H1 (cell line): ENCODE measurements at places on chromosomes 6 and 20. TPM values are rescaled to one million over a fixed set of nuclear protein-coding genes. Genes with fewer than 3 reads are reported as not detected.
A peak's percentile ranks its signal among the peaks of the same experiment; 100 is the strongest.

DNA sequence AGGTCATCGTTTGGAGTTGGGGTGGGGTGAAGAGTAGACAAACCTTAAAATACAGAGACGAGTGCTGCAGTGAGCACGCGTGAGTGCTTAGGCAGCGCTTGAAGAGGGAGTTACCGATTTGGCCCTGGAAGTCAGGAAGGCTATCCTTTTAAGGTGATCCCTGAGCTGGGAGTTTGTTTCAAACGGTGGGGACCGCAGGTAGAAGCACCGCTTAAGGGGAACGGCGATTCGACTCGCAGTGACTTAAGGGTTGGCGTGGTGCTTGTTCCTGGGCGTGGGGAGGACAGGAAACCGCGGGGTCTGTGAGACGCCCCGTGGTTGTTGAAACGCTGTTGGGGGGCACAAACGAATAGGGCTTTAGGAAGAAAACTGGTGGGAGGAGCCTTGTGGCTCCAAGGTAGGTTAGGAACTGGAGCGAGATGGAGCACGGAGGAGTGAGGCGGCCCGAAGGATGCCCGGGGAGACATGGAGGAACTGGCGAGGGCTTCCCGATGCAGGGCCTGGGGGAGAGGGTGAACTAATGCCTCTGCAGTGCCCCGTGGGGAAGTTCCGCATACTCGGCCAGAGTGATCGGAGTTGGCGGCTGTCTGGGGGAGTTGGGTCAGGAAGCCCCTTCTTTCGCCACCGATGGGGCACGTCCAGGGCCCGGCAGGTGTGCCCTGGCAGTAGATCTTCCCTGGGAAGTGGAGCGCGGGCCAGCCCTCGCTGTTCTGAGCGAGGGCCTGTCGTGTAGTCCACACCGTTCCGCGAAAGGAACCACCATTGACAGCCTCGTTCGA is 1.3 kb upstream of the CDYL start:
- H3K4me3 ChIP-seq: peak overlapping the region; percentile 88
- DNase-seq: peak; percentile 73
- H3K36me3 ChIP-seq: peaks cover 4% of the 10 kb centered on the region; the same call in 1 of the 2 replicates

GRCh38 chr6:133741375-133741861 is 147.5 kb upstream of the TCF21 start:
- H3K4me1 ChIP-seq: no peaks in the 10 kb centered on the region
- DNase-seq: no peak
- no peaks in the 10 kb centered on the region for H3K36me3 ChIP-seq
- H3K4me3 ChIP-seq: no peak overlapping the region

- no peaks in the 10 kb centered on the region for H3K27me3 ChIP-seq
- peaks cover 4% of the 10 kb centered on the region; the same call in 1 of the 2 replicates for H3K4me1 ChIP-seq
- DNase-seq: no peak
- H3K36me3 ChIP-seq: peaks cover 7% of the 10 kb centered on the region; the same call in 1 of the 2 replicates
- H3K27ac ChIP-seq: no peak overlapping the region
- H3K4me3 ChIP-seq: no peak overlapping the region
Observed at GRCh38 chr6:28134716-28135115, 7.0 kb upstream of the ZKSCAN8 start.

- H3K4me3 ChIP-seq: no peak overlapping the region
- H3K27me3 ChIP-seq: no peaks in the 10 kb centered on the region
- H3K36me3 ChIP-seq: no peaks in the 10 kb centered on the region
- DNase-seq: no peak
Observed at GRCh38 chr20:49685161-49685601, 28.5 kb downstream of the B4GALT5 start.

DNA sequence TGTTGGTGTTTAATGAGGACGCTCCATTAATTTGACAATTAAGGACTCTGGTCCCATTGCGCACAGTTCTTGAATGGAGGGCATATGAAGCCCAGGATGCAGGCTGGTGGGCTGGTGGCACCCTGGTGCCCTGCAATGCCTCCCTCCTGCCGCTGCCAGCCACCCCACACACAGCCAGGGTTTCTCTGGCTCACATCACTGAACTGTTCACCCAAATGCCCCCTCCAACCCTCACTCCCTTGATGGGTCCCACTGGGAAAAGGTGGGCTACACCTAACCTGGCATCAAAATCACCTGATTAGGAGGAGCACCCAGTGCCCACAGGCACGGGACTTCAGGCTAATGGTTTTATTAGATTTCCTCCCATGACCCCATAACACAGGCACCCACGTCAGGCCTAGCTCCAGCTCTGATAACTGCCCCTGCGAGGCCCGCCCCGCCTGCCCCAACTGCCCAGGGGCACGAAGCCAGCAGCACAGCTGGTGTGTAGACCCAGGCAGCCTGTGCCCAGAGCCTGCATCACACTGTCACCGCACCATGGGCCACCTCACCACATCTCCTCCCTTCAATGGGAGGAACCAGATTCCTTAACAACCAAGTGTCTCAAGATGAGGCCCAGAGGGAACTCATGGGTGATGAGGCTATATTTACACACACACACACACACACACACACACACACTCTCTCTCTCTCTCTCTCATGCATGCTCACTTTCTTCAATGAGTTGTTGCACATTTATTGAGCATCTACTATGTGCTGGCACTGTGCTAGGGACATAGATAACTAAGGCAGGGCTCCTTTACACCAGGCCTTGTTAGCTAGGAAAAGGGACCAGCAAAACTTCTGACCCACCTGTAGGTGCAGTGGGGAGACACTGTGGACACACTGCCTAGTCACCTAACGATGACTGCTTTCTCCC is 107.3 kb downstream of the NOL4L start:
- H3K4me3 ChIP-seq: no peak overlapping the region
- DNase-seq: no peak
- H3K27ac ChIP-seq: no peak overlapping the region
- peaks cover 52% of the 10 kb centered on the region for H3K4me1 ChIP-seq

DNA sequence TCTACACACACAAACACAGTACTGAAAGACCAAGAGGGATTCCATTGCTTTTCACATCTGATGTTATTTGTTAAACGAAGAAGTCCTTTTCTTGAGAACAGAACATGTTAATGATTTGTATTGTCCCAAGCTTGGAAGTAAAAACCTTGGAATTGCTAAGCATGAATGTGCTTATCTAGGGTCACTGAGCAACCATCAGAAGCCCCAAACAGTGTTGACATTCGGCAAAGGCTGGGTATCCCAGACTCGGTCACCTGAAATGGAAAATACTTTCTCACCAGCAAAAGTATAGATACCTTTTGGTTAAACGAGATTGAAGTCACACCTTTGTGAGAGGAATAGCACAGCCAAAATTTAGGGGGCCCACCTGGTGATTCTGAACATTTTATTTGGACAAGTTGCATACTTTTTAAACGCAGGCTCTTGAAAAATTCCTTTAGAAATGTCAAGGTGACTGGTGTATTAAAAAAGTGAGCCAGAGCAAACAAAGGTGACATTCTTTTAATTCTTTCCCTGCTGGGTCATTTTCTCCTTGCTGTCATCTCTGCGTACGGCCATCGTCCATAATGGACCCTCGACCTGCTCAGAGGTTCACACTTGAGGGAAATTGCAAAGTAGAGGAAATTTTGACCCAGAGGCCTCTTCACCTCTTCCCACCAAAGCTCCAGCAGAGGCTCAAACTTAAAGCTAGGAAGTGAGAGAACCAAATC is 95.8 kb upstream of the FOXA2 start:
- H3K27me3 ChIP-seq: no peaks in the 10 kb centered on the region; the same call in 1 of the 2 replicates
- H3K4me3 ChIP-seq: no peak overlapping the region
- H3K4me1 ChIP-seq: no peaks in the 10 kb centered on the region
- H3K36me3 ChIP-seq: no peaks in the 10 kb centered on the region

- H3K36me3 ChIP-seq: no peaks in the 10 kb centered on the region
- no peak for DNase-seq
- H3K4me1 ChIP-seq: no peaks in the 10 kb centered on the region
- no peak overlapping the region for H3K27ac ChIP-seq
- no peaks in the 10 kb centered on the region for H3K27me3 ChIP-seq
Observed at GRCh38 chr20:7703996-7704395, 236.3 kb downstream of the HAO1 start.

- DNase-seq: no peak
- peaks cover 3% of the 10 kb centered on the region; the same call in 1 of the 2 replicates for H3K36me3 ChIP-seq
- H3K4me1 ChIP-seq: peaks cover 4% of the 10 kb centered on the region
- H3K4me3 ChIP-seq: no peak overlapping the region
- no peak overlapping the region for H3K27ac ChIP-seq
- no peaks in the 10 kb centered on the region for H3K27me3 ChIP-seq
Observed at GRCh38 chr6:161257793-161258457, 15.9 kb downstream of the AGPAT4 start.

- peak; percentile 31 for DNase-seq
- no peaks in the 10 kb centered on the region for H3K4me1 ChIP-seq
- no peak overlapping the region for H3K27ac ChIP-seq
- H3K36me3 ChIP-seq: no peaks in the 10 kb centered on the region
- H3K27me3 ChIP-seq: no peaks in the 10 kb centered on the region
- no peak overlapping the region for H3K4me3 ChIP-seq
Observed at GRCh38 chr20:57618091-57618763, 2.0 kb downstream of the ZBP1 start.

GRCh38 chr20:59817406-59817805 is 116.0 kb downstream of the SYCP2 start:
- no peaks in the 10 kb centered on the region; the same call in 1 of the 2 replicates for H3K27me3 ChIP-seq
- no peak overlapping the region for H3K27ac ChIP-seq
- H3K4me1 ChIP-seq: no peaks in the 10 kb centered on the region

DNA sequence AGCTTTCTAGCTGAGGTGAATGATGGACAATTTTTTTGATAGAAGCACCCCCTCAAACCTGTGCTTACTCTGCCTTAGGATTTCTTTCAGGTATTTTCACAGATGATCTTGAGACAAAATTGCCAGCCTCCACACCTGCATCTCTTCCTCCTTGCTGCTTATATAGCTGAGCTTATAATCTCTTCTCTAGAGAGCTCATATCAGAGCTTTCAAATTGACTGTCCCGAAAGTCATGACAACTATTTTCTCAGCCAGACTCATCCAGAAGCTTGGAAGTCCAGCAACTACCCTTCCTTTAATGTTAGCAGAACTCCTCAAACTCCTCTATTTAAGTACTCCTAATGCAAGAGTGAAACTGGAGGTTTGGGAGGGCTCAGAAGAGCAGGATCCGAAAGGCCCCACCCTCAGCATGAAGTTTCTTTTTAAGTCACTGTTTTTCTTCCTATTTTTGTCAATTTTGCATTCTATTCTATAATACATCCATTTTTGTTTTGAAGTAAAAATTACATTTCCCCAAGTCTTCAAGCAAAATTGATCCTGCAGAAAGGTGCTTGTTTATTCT is 12.7 kb downstream of the CGA start:
- DNase-seq: no peak
- H3K4me3 ChIP-seq: no peak overlapping the region
- no peaks in the 10 kb centered on the region for H3K36me3 ChIP-seq
- no peaks in the 10 kb centered on the region for H3K27me3 ChIP-seq
- no peak overlapping the region for H3K27ac ChIP-seq
- H3K4me1 ChIP-seq: no peaks in the 10 kb centered on the region

GRCh38 chr20:34193051-34193450 is 48.2 kb upstream of the ASIP start:
- no peak for DNase-seq
- no peak overlapping the region for H3K27ac ChIP-seq
- H3K4me3 ChIP-seq: no peak overlapping the region
- peaks cover 5% of the 10 kb centered on the region; the same call in 1 of the 2 replicates for H3K4me1 ChIP-seq

DNA sequence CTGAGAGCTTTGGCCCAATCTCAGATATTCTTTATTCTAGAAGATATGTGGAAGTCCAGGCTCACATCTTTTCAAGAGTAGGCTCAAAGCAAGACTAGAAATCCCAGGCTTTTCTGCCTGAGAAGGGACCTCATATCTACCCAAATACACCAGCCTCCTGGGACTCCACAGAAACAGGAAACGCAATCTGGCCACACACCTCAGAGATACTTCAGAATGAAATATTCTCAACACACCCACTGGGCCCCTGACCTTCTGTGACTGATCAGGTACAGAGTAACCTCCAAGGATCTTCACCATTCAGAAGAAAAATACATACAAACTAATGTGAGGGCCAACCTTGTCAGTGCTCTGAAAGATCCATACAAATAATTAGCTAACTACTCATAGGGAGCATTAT is 183.2 kb downstream of the HIVEP2 start:
- H3K27ac ChIP-seq: no peak overlapping the region
- no peak for DNase-seq
- no peaks in the 10 kb centered on the region for H3K4me1 ChIP-seq
- no peaks in the 10 kb centered on the region for H3K27me3 ChIP-seq
- no peak overlapping the region for H3K4me3 ChIP-seq

DNA sequence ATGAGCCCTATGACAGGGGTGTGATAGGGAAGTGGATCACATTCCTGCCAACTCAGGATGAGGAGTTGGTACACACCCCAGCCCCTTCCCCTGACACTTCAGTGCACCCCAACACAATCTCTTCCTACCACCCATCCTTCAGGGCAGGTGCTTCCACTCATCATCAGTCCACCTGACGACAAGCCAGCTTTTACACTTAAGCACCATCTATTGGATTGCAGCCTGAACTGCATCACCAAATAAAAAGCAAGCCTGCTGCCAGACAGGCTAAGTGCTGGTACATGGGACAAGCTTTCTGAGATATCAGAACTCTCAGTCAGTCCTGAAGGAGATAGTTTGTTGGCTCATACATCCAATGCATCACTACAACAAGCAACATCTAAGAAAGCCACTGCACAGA is 69.0 kb upstream of the TMEM200A start:
- no peak overlapping the region for H3K27ac ChIP-seq
- no peaks in the 10 kb centered on the region for H3K4me1 ChIP-seq
- no peaks in the 10 kb centered on the region for H3K36me3 ChIP-seq
- H3K27me3 ChIP-seq: no peaks in the 10 kb centered on the region
- no peak for DNase-seq

DNA sequence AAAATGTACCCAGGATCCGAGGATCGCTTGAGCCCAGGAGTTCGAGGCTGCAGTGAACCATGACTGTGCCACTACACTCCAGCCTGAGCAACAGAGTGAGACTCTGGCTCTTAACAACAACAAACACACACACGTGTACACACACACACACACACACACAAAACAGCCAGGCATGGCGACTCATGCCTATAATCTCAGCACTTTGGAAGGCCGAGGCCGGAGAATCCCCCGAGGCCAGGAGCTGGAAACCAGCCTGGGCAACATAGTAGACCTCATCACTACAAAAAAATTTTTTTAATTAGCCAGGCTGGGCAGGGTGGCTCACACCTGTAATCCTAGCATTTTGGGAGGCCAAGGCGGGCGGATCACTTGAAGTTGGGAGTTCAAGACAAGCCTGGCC is 23.3 kb upstream of the ARFGEF2 start:
- H3K27me3 ChIP-seq: no peaks in the 10 kb centered on the region
- H3K4me1 ChIP-seq: no peaks in the 10 kb centered on the region
- no peaks in the 10 kb centered on the region for H3K36me3 ChIP-seq
- H3K27ac ChIP-seq: no peak overlapping the region

DNA sequence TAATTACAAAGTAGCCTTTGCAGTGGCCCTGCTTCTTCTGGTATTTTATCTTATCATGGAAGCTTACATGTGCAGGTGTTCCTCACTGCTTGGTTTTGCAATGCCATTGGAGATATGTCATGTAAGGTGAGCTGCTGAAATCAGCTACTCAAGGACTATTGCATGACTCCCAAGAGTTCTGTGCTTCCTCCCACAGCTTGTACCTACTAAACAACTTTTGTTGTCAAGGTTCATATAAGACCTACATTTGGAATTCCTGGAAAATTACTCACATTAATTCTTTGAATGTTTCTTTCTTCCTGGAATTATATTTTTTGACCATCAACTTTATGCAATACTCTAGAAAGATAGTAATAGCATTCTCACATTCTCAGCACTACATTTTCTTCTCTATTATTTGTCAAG is 427.5 kb upstream of the HSF2 start:
- no peaks in the 10 kb centered on the region for H3K36me3 ChIP-seq
- no peak overlapping the region for H3K27ac ChIP-seq
- H3K4me1 ChIP-seq: no peaks in the 10 kb centered on the region
- H3K27me3 ChIP-seq: no peaks in the 10 kb centered on the region
- DNase-seq: no peak

EPPIN gene
- 0.06 TPM in 1 of 2 replicates, not detected in the other for polyA plus RNA-seq

TSPYL1 gene
- polyA plus RNA-seq: 31.5 and 33.2 TPM in 2 replicates

LY6G5C gene
- 1.8 and 2.1 TPM in 2 replicates for polyA plus RNA-seq

LST1 gene
- polyA plus RNA-seq: 0.25 TPM in 1 of 2 replicates, not detected in the other

CTSA gene
- polyA plus RNA-seq: 74.0 and 81.4 TPM in 2 replicates
